CD4-positive, alpha-beta T cell treated with Interferon alpha-2 for 1 hour (primary cell): ENCODE measurements at places on chromosomes 2 and 18.

- no peak for DNase-seq
Measured at GRCh38 chr2:174070281-174070680, 105.1 kb upstream of the SP3 start.

- DNase-seq: no peak
Measured at GRCh38 chr2:238875471-238876231, 27.8 kb downstream of the TWIST2 start.

DNA sequence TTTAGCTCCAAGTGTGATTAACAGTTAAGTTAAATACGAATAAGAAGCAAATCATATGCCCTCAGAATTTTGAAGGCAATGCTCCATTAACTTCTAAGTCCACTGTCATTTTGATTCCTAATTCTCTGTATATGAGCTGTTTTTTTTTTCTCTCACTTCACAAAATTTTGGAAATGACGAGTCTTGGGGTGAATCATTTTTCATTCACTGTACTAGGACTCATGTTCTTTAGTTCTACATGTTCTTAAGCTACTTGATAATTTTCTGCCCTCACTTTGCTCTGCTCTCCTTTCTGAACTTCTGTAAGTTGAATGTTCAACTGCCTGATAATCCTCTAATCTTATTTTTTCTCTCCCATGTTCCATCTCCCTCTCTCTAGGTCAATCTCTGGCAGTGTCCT lies 141.0 kb downstream of the THADA start:
- no peak for DNase-seq

DNA sequence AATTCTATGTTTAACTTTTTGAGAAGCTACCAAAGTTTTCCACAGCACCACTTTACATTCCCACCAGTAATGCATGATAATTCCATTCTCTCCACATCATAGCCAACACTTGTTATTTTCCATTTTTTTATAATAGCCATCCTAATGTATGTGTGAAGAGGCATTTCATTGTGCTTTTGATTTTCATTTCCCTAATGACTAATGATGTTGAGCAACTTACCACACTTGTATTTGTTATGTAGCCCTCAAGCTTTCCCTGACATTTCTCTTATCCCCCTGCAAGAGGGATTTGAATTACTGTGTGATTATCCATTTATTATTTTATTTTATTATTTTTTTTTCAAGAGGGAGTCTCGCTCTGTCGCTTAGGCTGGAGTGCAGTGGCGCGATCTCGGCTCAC lies 23.6 kb upstream of the SOS1 start:
- DNase-seq: no peak

GRCh38 chr2:46849721-46850556 lies 65.7 kb downstream of the MCFD2 start:
- no peak for DNase-seq

GRCh38 chr2:108786008-108786353 lies 590 bp upstream of the CCDC138 start:
- DNase-seq: no peak

- DNase-seq: no peak
Measured at GRCh38 chr18:10973567-10974203, 175.7 kb downstream of the PIEZO2 start.

DNA sequence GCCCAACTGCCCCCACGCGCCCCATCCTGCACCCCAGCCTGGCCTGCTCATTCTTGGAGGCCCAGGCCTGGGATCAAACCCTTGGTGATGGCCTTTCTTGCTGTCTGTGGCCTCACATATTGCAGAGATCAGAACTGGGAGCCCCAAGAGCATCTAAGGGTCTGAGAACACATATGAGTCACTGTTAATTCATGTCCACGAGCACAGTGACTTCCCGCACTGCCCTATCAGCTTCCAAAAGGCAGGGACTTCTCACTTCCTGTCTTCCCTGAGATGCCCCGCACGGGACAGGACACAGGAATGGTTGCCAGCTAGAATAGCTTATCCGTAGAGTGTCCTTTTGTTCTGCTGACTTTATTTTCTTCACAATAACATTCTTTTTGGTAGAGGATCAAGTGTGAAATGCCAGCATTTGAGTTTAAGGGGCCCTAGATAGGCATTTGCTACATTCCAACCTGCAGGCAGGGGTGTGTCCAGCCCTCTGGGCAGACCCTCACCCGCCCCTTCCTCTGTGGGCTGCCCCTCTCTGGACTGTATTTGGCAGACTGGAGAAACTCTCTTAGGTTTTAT lies 21.1 kb upstream of the CELF4 start:
- DNase-seq: no peak

GRCh38 chr18:7646174-7646886 lies 79.2 kb downstream of the PTPRM start:
- DNase-seq: no peak

DNA sequence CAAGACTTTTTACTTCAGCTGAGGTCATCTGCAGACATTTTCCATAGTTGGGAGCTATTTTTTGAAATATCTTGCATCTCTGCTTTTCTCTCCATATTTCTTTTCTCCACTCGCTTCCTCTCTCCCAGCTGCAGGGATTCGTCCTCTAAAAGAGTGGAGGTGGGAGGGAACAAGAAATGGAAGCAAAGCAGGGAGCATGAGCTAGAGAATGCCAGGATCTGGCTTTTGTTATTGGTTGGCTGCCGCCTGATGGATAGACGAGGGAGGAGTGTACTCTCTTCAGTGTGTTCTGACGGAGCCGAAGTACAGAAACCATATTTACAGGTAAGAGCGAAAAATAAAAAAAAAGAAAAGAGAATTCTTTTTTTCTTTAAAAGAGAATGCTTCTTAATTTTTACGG lies at the start of gene CSRNP3:
Gene CSRNP3, plus strand, starts transcription at position 282 of the 400 bp plus-strand sequence. CDS start 125,368 bp downstream, outside the sequence.
- DNase-seq: no peak

DNA sequence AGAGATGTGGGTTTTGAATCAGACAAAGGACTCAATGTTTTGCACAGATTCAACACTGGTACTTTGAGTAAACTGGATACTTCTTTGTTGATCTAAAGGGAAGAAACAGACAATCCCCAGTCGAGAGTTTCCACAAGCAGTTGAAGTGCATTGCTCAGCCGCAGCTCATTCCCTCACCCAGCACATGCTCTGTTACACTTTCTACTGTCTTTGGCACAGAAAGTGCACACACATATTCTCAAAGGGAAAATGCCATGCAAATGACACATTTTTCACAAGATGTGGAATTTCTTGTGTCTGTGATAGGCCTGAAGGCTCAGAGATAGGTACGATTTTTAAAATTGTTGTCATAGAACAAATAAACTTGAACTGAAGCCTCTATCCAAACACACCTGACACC lies 258.9 kb upstream of the TRIB2 start:
- DNase-seq: no peak

GRCh38 chr2:16671760-16672159 lies 6.1 kb upstream of the CYRIA start:
- no peak for DNase-seq

GRCh38 chr18:31684279-31685096 lies at the start of gene B4GALT6:
B4GALT6 (minus strand) TSS chr18:31684581; CDS start chr18:31684426, 155 bp downstream.
- DNase-seq: no peak

GRCh38 chr2:189234991-189235390 lies 55.4 kb upstream of the COL5A2 start:
- DNase-seq: no peak

DNA sequence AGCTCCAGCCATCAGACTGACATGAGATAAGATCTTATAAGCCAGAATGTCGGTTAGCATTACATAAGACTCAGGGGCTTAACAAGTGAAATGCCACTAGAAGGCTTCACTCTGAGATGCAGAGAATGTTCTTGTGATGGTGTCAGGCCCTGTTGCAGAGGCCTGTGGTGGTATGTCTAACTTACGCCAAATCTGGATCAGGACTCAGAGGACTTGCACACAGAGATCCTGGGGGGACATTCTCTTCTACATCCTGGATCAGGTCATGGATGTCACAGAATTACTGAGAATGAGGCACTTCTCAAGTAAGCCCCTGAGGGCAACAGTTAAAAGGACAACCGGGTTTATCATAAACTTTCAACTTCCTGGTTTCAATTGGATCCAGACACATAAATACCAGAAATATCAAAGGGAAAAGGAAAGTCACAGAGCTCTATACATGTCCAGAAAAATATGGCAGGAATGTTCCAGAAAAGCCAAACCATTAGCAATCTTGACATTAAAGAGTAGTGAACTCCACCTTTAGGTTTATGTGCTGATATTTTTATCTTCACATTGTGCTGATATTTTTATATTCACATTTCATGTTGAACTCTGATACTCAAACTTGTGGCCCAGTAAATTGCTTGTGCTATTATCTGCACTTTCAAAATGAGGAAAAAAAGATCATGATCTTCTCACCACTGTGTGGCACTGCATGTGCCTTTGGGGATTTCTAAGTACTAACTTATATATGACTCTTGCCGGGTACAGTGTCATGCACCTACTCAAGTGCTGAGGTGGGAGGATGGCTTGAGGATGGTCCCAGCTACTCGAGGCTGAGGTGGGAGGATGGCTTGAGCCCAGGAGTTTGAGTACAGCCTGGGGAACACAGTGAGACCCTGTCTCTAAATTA lies 137.5 kb upstream of the RNF152 start:
- DNase-seq: no peak

DNA sequence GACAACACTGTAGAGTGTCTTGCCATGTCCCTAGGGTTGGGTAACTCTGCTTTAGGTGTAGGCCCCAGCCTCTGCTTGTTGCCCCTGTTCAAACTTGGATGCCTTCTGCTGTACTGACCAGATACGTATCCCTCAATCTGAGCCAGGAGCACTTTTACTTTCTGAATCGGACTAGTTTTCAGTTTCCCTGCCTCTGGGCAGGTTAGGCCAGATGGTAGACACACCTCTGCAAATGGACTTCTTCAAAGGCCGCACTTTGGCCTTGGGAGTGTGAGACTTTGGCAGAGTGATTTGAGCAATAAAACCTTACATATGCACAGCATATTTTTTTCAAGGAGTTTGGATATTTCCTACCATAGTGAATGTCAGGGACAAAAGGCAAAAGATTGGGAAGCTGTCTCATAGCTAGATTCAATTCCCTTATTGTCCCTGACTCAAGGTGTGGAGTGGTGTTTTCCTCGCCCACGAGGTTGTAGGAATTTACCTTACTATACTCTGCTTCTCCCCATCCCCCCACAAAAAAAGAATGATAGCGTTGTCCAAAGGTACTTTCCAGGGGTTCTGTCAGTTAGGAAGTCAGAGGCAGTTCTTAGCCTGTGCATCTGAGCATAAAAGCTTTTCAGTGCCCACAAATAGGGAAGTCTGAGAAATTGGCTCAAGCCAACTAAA lies 15.3 kb upstream of the PARD3B start:
- no peak for DNase-seq

- DNase-seq: no peak
Measured at GRCh38 chr18:44801781-44802180, 121.1 kb downstream of the SETBP1 start.

DNA sequence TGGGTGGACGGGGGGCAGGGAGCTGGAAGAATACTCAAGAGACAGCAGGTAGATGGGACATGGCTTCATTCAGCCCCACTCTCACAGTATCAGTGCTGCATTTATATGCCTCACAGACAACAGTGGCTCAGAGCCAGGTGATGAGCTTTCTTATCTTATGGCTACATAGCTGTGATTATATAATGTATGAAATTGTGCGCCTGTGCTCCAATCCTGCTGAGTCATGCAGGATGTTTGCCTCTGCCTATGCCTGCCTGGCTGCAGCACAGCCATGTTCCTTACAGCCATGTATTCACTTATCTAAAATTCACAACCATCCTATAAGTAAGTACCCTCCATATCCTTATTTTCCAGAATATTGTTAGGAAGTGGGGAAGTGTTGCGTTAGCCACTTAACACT lies 37.7 kb upstream of the RNF103 start:
- DNase-seq: no peak

DNA sequence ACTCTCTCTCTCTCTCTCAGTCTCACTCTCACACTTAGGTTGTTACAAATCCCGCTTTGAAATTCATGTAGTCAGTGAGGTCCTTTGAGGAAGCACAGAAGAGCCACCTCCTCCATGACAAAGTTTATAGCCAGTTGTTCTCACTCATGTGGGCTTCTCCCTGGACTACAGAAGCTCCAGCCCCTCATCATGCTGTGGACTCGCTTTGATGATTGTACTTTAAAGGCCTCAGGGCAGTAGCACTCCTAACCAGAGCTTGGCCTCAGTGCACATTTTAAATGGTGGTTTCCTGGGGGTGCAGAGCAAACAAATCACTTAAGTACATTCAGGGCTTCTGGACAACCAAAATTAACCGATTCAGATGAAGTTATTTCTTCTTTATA lies 115.7 kb downstream of the MTCL1 start:
- DNase-seq: no peak

- DNase-seq: no peak
Measured at GRCh38 chr2:31317396-31317795, 83.4 kb downstream of the EHD3 start.

GRCh38 chr2:103293742-103294077 lies 531.9 kb downstream of the TMEM182 start:
- no peak for DNase-seq

DNA sequence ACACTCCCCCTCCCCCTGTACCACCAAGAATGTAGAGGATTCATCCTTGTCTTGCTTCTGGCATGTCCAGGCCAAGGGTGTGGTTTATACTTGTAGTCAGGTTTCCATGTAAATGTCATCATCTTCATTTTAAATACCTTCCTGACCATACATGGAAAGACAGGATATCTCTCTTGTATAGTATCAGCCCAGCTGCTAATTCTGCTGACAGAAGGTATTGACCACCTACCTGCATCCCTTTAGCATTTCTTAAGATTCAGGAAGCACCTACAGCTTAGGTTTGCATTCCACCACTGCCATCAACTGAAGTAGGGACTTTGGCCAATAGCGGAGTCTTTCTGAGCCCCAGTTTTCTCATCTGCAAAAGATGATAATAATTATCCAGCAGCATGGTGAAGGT lies 22.9 kb upstream of the FSHR start:
- DNase-seq: no peak

DNA sequence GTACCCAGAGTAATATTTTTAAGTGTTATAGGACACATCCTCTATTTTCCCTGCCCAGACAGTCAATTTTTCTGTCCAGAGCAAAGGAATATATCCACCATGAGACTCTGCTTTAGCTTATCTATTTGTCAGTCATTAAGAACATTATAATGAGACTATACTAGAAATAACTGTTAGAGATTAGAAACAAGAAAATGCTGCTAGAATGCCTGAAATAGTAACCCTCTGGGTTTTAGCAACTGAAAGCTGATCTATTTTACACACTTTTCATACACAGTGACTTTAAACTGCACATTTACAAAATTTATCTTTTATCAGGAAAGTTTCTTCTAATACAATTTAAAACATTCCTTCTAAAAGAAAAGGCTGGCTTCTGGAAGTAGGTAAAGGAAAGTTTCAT lies 39.6 kb downstream of the MBD2 start:
- no peak for DNase-seq

DNA sequence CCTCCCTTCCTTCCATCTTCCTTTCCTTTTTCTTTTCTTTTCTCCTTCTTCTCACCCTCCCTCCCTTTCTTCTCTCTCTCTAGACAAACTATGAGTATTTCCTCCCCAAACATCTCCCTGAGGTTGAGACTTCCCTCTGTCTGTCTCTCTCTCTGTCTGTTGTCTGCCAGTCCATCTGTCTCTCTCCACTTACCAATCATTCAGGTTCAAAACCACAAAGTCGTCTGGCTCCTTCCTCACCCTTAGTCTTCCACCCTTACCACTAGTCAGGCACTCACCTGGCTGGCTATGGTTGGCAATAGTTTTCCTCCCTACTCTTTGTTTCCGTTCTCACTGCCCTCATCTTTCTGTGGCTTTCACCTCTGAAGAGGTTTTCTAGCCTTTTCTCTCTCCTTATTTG lies 12.9 kb downstream of the CCL20 start:
- DNase-seq: no peak

- DNase-seq: no peak
Measured at GRCh38 chr2:238986491-238987351, 138.8 kb downstream of the TWIST2 start.
